ENCODE measurements at places on chromosomes 3 and 15.

DNA sequence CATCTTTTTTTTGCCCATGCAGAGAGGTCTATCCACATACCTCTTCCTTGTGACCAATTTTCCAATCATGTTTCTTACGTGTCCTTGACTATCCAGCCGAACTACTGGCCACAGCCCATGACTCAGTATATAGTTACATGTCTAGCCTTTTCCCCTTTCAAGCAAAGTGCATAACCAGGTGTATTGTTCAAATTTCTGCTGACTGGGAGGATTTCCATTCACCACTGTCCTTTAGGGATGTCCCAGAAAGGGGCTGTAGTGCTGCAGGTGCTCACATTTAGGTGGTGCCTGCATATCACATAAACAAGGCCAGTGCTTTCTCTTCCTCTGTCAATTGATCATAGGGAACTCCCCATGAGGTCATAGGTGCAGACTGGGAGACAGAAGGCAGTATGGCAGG lies 69.4 kb upstream of the ALDH1A3 start:
- DNase-seq = no peak

DNA sequence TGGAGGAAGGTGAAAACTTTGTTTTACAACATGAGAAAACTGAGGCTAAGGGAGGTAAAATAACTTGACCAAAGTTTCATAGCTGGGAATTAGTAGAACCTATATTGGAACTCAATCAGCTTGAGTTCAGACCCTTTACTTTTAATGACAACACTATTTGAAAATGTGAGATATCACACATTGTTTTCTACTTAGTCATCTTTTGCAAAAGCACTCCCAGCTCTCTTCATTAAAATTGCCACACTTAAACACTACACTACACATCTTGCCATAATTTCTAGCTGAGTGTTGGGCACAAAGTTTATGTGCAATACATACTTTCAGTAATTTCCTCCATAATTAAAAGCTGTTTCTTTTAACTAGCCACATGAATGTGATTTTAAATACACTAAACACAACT lies 230.4 kb upstream of the DCBLD2 start:
- no peak for DNase-seq

DNA sequence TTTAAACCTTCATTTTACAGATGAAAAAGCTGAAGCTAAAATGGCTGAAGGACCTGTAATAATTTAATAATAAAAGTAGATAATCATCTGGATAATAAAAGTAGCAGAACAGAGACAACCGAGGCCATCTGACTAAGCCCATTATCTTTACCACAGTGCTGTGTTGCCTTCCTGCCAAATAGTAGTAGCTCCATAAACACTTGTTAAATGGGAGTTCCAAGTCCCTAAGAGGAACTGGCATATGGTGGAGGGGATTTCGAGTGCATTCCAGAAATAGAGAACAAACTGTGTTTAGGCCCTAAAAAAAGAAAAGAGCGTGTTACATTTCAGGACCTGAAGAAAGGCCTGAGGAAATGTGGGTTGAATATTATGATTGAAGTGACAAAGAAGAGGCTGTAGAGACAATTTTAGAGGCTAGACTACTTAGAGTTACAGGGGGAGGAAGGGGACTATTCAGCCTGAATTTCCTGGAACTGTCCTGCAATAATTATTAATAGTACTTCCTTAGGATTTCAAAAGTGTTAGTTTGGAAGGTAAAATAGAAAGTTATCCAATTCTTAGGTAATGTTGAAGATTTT lies 424.3 kb downstream of the ROBO2 start:
- DNase-seq = no peak

DNA sequence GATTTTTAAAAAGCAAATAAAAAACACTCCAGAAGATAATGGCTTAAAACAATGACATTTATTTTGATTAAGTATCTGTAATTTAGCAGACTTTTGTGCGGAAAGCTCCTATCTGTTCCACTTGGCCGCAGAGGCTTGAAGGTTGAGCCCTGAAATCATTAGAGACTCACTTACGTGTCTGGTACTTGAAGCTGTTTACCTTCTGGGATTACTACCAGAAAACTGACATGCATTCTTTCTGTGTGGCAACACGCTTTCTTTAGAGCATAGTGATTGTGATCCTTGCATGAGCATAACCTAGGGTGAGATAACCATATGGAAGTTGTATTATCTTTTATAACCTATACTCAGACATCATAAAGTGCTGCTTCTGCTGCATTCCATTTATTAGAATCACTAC lies 298.5 kb downstream of the SI start:
- no peak for DNase-seq

GRCh38 chr3:81743096-81744025 lies 18.1 kb downstream of the GBE1 start:
- peak; percentile 8 for DNase-seq

GRCh38 chr3:113607219-113607596 lies 74.9 kb downstream of the SIDT1 start:
- DNase-seq = peak; percentile 26

DNA sequence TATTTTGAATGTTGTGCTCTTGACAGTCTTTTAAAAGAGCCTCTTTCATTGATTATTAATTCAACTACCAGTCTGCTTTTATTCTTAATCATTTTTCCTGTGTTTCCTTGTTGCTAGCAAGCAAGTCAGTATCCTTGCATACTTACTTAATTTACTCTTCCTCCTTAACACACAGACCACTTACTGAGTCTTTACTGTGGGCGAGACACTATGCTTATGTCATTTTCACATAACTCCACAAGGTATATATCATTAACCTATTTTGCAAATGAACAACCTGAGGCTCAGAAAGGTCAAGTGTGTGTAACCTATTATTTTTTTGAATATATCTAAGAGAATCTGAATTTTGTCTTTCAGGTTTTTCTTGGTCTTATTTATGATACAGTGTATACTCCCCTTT lies 130.9 kb downstream of the WDR76 start:
- no peak for DNase-seq

- peak; percentile 98 for DNase-seq
These were observed 16.4 kb downstream of the FAM107A start for GRCh38 chr3:58560771-58561311.

- peak; percentile 90 for DNase-seq
These were observed 407.3 kb upstream of the ONECUT1 start for GRCh38 chr15:53197426-53197839.
